ENCODE measurements at places on chromosomes 1 and 21.
A peak's percentile ranks its signal among the peaks of the same experiment; 100 is the strongest.

GRCh38 chr1:192696082-192696481, 60.1 kb downstream of the RGS13 start:
- no peak for DNase-seq

- no peak for DNase-seq
Measured at GRCh38 chr1:116825720-116826438, 71.6 kb downstream of the CD2 start.

DNA sequence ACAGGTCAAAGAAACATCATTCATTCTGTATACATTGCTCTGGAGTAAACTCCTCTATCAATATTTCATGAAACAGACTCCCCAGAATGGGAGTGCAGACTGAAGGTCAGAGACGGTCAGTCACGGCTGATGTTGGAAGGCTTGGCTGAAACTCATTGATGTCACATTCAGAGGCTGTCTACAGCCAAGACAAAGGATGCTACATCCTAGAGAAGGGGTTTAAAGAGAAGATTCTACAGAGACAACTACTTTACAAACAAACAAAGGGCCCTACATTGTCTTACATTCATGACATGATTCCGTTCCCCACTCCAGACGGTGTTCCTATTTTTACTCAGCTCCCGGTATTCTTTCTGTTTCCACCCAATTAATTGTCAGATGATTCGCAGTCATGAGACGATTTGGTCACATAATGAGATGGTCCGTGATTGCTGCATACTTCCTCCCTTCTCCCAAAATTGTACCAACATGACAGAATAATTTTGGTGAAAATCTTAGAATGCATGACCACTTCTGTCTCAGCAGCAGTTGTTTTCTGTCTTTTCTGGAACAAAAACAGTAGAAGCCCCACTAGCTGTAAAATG, 73.8 kb upstream of the VAV3 start:
- DNase-seq, result no peak

GRCh38 chr1:8002921-8003320, 23.2 kb downstream of the ERRFI1 start:
- no peak for DNase-seq

GRCh38 chr1:81678779-81679178, 122.0 kb upstream of the ADGRL2 start:
- no peak for DNase-seq

DNA sequence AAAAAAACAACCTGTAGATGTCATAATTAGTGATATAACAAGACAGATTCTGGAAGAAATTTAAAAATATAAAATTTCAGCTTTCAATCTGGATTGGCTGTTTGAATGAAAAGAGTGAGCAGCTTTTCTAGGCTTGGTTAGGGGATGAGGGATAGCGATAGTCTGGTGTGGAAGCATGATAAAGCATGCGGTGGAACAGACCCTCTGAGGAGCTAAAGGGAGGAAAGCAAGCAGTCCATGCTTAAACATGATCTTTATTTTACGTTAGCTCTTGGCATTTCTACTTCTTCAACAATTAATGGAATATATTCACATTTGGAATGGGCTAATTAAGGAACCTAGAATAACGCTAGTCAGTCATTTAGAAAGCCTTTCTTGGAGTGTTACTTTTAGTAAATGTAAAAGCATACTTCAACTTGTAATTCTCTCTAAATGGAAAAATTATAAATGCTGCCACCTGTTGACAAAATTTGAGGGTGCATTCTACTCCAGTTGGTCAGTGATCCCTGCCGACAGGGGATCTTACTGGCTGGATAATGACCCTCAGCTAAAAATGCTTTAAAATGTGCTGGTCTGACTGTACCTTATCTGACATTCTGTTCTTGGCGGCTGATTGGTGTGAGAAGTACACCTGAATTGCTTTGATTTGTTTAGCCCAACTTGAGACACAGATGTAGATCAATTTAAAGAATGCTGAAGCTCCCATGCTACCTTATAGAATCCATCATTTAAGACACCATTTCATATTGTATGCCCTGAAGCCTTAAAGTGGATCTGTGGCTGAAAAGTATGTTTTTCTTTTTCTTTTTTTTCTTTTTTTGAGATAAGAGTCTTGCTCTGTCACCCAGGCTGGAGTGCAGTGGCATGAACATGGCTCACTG, 61.2 kb downstream of the AK4 start:
- DNase-seq, result peak; percentile 21

- no peak for DNase-seq
Measured at GRCh38 chr1:180402001-180402400, 100.4 kb downstream of the ACBD6 start.

GRCh38 chr1:10909697-10910680, 102.5 kb upstream of the TARDBP start:
- DNase-seq, result peak; percentile 58

DNA sequence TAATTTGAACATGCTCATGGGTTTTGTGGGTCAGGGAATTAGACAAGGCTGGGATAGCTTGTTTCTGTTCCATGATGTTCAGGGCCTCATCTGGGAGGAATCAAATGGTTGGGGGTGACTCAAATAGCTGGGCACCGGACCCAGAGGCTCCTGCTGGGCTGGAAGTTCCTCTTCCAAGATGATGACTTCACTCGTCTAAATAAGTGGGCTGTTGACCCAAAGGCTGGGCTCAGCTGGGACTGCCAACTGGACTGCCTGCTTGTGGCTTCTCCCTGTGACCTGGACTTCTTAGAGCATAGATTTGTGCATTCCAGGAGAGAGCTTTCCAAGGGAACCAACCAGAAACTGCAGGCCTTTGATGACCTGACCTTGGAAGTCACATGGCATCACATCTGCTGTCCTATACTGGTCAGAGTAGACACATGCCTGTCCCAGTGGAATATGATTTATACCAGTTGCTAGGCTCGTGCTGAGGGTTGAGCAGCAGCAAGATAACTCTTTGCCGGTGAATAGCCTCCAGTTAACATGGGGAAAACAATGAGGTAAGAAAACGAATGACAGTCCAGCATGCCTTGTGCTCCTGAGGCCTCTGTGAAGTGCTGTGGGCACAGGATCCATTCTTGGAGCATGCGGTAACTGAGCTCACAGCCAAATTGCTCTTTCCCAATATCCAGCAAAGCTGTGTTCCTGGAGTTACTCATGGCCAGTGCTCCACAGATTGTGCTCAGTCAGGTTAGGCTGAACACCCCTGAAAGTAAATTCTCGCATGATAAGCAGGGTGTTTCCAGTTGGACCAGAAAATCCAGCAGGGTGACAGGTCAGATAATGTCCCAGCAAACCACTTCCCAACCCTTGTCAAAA, 272.9 kb upstream of the TMEM51 start:
- DNase-seq, result no peak

DNA sequence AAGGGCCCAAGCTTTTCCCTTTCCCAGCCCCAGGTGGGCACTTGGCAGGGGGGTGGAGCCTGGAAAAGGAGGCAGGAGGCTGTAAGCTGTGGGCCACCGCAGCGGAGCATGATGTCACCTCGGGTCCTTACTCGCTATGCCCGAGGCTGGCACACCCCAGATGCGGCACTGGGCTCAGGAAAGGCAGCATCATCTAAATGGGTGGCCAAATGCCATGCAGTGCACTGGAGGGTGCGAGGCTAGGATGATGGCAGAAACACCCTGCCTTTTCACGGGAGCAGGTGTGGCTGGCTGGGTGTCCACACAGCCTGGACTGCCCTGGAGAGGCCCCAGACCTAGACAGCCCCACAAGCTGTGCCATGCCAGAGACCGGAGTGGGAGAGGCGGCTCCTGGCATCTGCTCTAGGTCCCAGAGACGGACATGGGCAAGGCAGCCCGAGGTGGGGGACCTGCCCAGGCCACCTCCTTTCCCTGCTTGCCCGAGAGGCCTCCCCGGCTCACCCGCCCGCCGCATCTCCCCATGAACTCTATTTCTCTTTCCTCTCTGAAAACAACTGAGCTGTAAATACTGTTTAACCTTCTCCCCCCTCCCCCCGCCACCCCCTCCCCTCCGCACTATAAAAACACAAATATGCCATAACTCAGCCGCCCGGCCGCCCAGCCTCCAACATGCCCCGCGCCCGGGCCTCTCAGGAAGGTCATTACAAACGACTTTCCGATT, 124.7 kb downstream of the CASZ1 start:
- no peak for DNase-seq
